ENCODE measurements at places on chromosomes 12 and 14.

- no peak for DNase-seq
Observed at GRCh38 chr12:93299262-93299846, 78.4 kb upstream of the NUDT4 start.

DNA sequence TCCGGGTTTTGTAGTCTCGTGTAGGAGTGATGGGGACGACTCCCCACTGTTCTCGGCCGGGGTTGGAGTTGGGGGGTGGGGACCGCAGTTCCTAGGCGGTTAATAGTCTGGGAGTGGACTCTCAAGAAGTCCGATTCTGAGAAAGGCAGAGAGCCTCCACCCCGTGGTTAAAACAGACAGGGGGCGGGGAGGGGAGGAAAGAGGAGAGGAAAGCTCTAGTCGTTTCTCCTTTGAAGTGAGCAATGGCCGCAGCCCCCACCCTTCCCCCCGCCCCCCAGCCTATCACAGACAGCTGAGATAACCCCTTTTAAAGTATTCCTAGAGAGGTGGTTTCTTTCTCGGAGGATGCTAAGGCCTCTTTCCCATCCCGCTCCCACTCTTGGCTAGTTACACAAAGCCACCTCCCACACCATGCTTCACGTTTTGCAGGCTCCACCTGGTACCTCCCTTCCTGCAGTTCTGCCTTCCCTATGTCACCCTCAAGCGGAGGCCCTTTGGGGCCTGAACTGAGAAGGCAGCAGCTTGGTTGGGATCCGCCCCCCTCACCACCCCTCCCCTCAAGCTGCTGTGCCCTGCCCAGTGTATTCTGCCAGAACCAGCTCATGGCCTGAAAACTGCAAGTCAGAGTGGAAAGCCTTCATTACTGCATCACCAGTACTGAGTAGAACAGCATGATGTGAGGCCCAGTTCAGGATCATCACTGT is 853 bp downstream of the USP5 start:
- DNase-seq: peak; percentile 42

GRCh38 chr12:109192358-109192757 is 76.0 kb downstream of the ACACB start:
- DNase-seq: no peak

DNA sequence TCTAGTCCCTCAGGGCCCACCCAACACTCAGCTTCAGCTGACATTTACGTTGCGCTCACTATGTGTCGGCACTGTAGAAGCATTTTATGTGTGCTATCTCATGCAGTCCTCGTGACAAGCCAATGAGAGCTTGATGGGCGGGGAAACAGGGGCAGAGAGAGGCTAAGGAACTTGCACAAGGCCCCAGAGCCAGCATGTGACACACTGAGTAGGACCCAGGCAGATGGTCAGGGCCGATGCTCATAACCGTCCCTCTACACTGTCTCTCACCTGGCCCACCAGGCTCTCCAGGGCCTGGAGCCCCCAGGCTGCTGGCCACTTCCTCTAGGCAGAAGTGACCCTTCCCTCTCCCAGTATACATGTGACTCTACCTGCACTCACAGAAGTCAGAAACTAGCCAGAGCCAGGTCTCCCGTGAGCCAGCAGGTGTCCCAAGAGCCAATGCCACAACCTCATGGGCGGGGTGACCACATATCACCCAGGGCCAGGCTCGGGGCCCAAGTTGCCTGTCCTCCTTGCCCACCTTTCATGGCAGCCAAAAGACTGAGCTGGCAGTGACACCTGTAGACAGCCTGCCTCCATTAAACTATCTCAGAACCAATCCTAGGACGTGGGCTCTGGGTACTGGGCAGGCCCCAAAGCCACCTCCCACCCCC is 38.3 kb downstream of the TTC7B start:
- no peak for DNase-seq

DNA sequence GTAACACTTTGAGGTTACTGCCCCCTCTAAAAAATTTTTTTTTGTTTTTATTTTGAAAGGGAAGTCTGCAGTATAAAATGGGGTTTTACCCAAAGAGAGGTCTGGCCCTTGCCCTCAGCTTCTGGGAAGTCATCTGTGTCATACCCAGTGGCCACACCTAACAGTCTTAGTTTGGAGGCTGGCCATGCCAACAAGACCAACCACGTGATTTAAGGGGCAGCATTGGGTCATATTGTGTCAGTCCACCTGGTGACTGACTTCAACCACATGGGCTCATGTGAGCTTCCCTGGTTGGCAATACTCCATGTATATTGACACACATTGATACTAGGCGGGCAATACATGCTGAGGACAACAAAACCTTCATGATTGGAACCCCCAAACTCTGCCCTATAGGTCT is 173.9 kb downstream of the GXYLT1 start:
- no peak for DNase-seq

- no peak for DNase-seq
Observed at GRCh38 chr14:106174206-106174605, 647.8 kb downstream of the TMEM121 start.

- no peak for DNase-seq
Observed at GRCh38 chr12:105974738-105975137, 164.0 kb downstream of the NUAK1 start.

DNA sequence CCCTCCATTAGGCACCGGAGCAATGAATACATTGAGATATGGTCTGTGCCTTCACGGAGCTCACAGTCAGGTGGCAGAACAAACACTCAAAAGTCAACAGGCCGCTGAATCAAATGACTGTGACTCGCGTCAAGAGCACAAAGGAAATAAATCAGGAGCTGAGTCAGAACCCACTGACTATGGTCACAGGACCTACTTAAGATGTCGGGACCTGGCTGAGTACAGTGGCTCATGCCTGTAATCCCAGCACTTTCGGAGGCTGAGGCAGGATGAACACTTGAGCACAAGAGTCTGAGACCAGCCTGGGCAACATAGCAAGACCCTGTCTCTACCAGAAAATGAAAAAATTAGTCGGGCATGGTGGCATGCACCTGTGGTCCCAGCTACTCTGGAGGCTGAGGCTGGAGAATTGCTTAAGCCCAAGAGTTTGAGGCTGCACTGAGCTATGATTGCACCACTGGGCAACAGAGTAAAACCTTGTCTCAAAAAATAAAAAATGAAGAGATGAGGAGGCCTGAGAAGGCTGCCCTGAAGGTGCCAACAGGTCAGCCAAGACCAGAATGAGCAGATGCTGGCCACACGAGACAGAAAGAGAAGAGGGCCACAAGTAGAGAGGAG is 19.9 kb downstream of the TMEM233 start:
- no peak for DNase-seq

DNA sequence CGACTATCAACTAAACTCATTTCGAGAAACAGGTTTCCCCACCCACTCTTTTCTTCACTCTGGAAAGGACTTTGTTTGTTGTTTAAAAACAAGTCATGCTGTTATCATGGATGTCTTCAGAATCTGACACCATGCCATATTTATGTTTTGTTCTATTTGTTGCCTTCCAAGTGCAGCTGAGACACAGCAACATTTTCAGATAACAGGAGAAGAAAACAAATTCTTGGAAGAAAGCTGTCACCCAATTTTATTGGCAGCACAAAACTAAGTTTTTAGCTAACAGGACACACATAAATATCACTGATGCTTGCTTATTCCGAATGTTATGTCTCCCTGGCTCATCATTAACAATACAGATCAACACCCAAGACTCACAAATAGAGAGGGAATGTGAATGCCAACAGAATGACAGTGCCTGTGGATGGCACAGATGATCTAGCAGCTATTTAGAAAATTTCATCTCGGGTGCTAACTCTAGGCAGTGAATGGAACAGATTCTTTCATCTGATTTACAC is 147.9 kb downstream of the RPS29 start:
- no peak for DNase-seq

GRCh38 chr14:75044322-75044721 is 6.9 kb downstream of the MLH3 start:
- no peak for DNase-seq

- no peak for DNase-seq
Observed at GRCh38 chr14:72613231-72613974, 280.5 kb downstream of the DPF3 start.

DNA sequence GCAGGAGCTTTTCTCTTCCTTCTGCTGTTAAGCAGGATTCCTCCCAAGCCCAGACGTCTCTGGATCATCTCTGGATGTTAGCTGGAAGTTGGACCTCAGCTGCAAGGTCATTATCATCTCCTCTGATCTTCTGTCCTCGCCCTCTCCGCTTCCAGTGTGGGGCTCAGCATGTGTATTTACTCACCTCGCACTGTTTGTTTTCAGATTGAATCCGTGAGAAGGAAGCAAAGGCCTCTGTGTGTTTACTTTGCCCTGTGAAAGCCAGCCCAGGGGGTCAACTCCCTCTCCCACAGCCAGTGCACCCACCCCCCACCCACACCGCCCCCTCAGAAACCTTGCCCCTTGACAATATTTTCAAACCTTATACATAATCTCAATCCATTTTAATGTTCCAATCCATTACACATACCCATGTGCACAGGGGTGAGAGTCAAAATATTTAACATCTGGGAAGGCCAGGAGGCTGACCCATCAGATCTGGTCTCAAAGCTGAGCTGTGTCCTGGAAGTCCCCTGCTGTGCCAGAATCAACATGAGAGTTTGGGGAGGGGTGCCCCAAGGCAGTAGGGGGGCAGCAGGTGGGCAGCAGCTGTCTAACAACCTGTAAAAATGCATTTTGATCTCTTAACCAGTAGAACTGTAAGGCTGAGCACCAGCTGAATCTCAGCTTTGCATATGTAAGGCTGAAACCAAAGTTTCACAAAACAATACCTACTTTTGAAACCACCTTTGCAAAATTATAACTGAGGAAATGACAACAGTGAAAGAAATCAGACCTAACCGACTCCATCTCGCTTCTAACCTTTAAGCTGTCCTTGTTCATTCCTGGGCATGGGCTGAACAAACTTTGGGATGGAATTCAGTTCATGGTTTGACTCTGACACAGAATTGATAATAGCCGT is 157.9 kb downstream of the ZNF664 start:
- no peak for DNase-seq

- DNase-seq: peak; percentile 43
Observed at GRCh38 chr14:59484639-59485175, 390 bp downstream of the JKAMP start.

DNA sequence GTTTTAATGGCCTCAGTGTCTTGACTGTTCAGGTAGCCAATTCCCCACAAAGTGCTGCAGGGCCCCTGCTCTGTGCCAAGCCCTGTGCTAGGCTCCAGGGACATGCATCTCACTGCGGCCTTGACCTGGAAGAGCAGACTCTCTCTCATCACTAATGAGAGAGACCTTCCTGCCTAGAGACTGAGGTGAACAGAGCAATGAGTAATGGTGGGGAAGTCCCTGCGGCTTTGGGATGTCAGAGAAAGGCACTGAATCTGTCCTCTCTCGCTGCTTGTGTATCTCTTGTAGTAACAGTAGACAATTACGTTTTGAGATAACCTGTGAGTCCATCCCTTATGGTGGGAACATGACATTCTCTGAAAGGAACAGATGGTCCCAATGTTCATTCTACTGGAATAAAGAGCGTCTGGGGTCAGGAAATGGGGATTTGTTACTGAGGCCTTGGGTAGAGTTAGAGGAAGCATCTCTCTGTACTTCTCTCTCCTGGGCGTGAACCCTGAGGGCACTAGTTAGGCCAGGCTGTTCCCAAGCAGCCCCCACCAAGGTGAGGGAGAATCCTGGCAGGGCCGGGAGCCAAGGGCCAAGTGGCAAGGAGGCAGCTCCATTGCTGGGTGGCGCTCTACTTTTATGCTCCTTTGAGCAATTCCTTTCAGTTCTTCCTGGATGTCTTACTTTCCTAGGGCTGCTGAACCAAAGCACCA is 13.5 kb downstream of the NFATC4 start:
- no peak for DNase-seq

All from hippocampal formation (tissue), 2 donors.